ELR (cell line): ENCODE measurements at places on chromosomes 1 and 21.

- DNase-seq = no peak
Observed at GRCh38 chr1:226987623-226988333, 47.7 kb downstream of the COQ8A start.

DNA sequence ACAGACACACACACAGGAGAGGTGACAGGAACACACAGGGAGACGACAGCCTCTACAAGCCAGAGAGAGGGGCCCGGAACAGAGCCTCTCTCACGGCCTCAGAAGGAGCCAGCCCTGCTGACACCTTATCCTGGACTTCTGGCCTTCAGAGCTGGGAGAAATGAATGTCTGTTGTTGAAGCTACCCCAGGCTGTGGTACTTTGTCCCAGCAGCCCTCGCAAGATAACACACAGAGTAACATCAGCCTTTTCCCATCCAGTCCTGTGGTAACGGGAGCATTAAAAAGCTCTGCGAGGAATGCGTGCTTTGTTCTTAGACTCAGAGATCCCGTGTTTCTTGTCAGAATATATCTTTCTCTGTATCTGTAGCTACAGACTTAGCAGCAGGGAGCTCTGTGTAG is 131.2 kb downstream of the SIM2 start:
- no peak for DNase-seq

DNA sequence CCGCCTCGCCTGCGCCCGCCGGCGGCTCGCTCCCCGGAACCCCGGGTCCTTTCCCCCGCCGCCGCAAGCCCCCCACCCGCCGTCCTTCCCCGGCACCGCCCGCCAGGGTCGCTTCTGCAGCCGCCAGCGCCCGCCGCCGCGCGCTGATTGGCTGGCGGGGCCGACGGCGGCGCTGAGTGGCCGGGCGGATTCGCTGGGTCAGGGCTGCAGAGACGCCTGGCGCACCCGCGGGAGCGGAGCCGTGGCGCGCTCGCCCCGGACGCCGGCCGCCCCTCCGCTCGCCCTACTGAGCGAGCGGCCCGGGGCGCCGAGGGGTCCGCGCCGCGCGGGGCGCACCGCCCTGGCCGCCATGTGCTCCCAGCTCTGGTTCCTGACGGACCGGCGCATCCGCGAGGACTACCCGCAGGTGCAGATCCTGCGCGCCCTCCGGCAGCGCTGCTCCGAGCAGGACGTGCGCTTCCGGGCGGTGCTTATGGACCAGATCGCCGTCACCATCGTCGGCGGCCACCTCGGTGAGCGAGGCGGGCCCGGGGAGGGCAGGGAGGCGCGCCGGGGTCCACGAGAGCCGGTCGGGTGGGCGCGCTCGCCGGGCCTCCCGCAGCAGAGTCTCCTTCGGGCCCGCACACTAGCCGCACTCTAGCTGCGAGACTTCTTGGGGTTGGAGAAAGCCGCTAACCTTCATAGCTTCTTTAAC is at the start of gene RIMKLA:
TSS of gene RIMKLA (plus strand) at position 207 of the 694 bp plus-strand sequence. CDS start at position 350, 143 bp downstream.
- DNase-seq = peak; percentile 33

DNA sequence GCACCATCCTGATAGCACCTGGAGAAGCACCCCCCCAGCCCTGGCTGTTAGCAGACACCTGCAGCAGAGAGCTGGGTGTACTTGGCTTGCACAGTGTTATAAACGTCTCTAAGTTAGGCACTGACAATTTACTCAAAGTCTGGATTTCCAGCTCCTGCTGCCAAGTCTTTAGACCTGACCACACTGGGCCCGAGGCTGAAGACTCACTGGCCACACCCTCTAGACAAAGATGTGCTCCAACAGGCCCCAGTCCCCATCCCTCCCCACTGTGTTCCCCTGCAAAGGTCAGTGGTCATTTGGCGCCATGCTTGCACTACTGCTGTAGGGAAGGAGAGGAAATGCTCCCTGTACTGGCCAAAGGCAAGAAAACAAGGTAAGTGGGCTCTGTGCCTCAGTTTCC is 31.1 kb downstream of the PADI6 start:
- peak; percentile 24 for DNase-seq

GRCh38 chr1:53681977-53682685 is 56.8 kb downstream of the GLIS1 start:
- DNase-seq = peak; percentile 43

DNA sequence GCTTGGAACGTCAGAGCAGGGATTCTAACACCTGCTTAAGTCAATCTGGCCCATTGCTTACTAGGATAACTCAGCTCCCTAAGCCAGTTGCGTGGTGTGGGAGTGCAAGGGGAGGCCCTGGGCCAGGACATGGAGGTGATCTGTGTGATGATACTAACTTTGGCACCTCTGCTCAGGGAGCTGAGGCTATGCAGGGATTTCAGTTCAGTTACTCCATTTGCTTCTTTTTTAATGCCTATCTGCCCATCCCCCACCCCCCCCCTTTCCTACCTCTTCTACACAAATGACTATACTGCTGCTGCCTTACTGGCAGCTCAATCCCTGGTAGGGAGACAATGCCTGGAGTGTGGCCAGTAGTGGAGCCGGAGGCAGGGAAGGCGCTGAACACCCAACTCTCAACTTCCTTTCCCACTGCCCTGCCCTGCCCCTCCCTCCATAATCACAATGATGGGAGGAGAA is 19.5 kb downstream of the INKA2 start:
- no peak for DNase-seq

- DNase-seq = peak; percentile 9
Observed at GRCh38 chr1:228850141-228851100, 115.1 kb downstream of the RHOU start.

DNA sequence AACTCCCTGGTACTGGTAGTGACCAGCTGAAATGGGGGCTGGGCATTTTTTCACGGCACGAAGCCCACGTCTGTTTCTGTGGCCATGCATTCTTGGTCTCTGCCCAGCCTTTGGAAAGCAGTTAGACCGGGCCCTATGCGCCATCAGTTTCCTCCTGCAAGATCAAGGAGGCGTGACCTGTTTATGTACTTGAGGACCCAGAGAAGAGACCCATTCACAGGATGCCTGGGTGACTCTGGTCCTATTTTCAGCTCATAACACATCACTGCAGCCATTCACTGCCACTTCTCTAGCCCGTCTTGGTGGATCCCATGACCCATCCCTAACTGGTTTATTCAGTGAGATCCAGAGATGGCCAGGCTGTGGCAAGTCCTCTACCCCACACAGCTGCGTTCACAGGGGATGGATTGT is 70.4 kb downstream of the SPSB1 start:
- DNase-seq = no peak

DNA sequence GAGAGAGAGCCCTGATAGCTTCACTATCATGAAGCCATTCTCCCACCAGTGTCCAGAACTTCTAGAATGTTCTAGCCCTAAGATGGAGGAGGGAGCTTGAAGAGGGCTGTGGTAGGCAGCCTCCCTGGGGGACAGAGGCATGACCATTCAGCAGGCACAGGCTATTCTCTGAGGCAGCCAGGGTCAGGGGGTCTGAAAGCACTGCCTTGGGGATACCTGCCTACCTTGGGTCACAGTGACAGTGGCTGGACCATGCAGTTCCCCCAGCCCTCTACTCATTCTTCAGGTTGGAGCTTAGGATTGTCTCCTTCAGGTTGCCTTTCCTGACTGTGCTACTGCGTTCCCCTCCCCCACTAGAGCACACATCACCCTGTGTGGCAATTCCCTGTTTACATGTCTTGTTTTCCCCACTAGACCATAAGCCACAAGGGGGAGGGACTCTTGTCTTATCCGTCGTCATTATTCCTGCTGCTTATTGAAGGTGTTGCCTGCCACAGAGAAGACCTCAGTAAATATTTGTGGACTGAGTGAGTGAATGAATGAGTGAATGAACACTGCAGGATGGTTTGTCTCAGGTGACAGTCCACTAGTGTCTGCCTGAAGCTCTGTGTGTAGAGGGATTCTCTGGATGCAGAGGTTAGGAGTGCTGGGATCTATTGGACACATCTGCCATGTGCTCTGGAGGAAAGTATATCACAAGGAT is 5.2 kb downstream of the ZDHHC18 start:
- no peak for DNase-seq

GRCh38 chr21:38859852-38860251 is 54.1 kb downstream of the ETS2 start:
- peak; percentile 75 for DNase-seq

- no peak for DNase-seq
Observed at GRCh38 chr1:58997060-58997411, 213.2 kb upstream of the JUN start.

- no peak for DNase-seq
Observed at GRCh38 chr1:1118011-1118875, 2.4 kb upstream of the C1orf159 start.

DNA sequence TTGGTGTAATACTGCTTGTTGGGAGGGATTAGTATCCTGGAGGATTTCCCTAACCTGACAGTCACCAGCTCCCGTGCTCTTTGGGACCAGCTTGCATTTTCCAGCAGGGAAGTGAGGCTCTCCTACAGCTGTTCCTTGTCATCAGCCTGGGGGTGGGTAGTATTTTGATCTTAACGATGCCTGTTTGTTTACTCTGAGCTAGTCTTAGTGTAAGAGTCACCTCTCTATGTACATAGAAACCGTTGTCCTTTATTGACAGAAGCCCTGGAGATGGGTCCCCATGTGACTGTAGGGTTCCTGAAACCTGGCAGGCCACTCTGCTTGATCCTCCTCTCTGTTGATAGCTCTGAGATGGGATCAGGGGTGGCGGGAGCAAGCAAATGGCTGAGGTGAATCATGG is 58.0 kb downstream of the ACP6 start:
- no peak for DNase-seq

- DNase-seq = no peak
Observed at GRCh38 chr1:195373856-195374255, 1234.4 kb downstream of the KCNT2 start.
